Stimulated activated CD8-positive, alpha-beta memory T cell treated with anti-CD3 and anti-CD28 coated beads, Interleukin-2, amount 100 ng/mL, for 1 hour (primary cell): ENCODE measurements at places on chromosomes 2 and 18.

DNA sequence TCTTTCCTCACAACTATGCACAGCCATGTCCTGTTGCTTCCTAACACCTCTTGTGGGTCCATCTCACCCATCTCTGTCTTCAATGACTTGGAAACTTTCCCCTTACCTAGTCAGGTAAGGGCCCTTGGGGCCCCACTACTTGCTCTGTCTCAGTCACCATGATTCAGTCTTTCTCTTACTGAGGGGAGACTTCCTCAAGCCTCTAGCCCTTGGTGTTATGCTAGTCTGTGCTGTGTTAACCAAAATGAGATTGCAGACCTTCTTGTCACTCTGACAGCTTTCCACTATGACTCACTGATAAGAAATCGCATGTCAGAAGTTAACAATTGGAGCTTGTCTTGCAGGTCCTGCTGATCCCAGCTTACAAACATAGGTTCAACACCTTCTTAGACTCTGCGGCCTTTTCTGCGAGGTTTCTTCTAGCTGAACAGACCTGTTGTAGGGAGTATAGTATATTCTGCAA is 65.3 kb downstream of the WDR75 start:
- no peak for DNase-seq

- no peak for DNase-seq
Measured at GRCh38 chr18:63213331-63213900, 106.2 kb downstream of the BCL2 start.

DNA sequence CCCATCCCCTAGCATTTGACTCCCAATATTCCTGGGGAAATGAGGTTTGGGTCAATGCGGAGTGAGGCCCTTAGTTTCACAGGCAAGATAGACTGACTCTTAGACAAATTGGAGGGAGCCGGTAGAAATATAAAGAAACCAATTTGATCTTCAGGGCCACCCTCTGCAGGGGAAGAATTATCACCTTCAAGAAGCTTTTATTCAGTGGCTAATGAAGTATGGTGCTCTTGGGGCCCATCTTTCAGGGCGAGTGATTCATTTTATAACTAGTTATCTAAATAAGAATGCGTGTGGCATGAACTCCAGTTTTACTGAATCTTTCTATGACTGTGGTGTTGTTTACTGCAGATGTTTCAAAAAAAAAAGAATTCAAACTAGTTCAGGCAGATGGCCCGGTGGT is 88.4 kb downstream of the LYPD1 start:
- DNase-seq, result no peak

GRCh38 chr2:170930131-170930990 is 1.3 kb downstream of the GORASP2 start:
- peak; percentile 21 for DNase-seq

GRCh38 chr2:188902901-188903491 is 71.2 kb upstream of the COL3A1 start:
- no peak for DNase-seq

- no peak for DNase-seq
Measured at GRCh38 chr2:215479536-215480240, 43.8 kb upstream of the FN1 start.

DNA sequence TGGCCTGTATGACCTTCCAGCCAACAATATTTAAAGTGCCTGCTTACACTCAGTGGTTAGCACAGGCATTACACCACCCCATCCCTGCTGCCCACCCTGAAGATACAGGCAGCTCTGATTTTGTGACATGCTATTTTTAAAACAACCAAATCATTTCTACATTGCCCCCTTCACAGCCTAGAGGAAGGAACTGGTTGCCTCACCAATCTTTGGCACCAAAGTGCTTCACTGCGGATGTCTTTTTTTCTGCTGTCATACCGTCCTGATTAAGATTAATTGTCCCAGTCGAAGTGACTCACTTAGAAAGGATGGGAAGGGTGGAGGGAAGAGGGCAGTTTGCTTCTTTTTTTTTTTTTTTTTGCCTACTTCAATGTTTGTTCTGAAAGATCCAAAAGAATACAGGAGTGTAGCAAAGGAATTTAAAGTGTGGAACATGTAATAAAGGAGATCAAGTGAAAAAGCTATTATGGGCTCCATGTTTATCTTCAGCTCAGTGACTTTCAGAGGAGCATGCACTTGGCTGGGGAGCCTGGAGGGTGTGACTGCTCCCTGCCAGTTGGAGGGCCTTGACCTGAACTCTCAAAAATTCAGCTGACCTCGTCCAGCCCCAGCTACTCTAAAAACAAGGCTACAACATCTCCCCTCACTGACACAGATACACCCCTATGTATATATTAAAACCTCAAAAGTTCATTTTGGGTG is 501.1 kb upstream of the TNP1 start:
- no peak for DNase-seq

DNA sequence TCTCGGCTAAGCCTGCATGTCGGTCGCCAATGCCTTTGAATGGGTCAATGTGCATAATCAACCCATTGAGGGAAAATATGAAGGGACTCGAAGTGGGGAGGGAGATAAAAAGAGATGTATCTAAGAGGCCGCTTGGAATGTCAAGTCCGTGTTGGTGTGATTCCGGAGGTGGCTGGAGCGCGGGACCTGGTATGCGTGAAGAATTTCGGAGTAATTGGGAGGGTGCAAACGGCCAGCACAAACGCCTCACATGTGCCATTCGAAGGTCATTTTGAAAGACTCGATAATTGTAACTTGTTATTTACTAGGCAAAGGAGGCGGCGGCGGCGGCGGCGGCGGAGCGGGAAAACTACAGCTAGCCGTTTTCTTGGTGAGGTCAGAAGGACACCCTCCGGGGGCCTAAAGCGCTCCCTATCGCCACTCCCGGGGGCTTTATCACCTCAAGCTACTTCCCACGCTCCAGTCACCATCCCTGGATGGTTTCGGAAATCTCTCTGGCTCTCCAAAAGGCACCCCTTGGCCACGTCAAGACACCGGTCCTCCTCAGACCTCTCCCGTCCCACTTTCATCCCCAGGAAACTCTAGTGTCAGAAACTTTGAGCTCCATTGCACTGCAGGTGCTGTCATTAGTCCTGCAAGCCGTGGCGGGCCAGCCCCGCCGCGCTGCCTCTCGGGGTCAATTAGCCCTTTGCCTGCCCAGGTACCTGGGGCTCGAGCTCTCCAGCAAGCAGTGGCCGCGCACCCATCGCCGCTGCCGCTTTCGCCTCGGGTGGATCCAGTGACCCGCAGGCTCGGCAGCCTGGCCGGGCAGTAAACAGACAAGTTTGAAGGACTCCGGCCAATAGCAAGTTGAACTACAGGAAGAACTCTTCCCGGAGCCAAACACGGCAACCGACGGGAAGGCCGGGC is 1.5 kb downstream of the ERBB4 start:
- no peak for DNase-seq

GRCh38 chr2:145258903-145259579 is 739.1 kb upstream of the ZEB2 start:
- peak; percentile 2 for DNase-seq

- no peak for DNase-seq
Measured at GRCh38 chr2:214377286-214377624, 33.6 kb upstream of the VWC2L start.

DNA sequence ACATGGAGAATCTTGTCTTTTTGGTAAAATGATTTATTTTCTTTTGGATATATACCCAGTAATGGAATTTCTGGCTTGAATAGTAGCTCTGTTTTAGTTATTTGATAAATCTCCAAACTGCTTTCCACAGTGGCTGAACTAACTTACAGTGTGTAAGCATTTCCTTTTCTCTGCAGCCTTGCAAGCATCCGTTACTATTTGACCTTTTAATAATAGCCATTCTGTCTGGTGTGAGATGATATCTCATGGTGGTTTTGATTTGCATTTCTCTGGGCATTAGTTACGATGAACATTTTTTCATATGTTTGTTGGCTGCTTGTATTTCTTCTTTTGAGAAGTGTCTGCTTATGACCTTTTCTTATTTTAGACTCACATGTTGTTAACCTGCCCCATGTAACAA is 190.2 kb downstream of the GALR1 start:
- DNase-seq, result no peak

- DNase-seq, result no peak
Measured at GRCh38 chr2:100244881-100245605, 77.3 kb downstream of the LONRF2 start.

- no peak for DNase-seq
Measured at GRCh38 chr2:220705678-220706077, 866.4 kb downstream of the EPHA4 start.

DNA sequence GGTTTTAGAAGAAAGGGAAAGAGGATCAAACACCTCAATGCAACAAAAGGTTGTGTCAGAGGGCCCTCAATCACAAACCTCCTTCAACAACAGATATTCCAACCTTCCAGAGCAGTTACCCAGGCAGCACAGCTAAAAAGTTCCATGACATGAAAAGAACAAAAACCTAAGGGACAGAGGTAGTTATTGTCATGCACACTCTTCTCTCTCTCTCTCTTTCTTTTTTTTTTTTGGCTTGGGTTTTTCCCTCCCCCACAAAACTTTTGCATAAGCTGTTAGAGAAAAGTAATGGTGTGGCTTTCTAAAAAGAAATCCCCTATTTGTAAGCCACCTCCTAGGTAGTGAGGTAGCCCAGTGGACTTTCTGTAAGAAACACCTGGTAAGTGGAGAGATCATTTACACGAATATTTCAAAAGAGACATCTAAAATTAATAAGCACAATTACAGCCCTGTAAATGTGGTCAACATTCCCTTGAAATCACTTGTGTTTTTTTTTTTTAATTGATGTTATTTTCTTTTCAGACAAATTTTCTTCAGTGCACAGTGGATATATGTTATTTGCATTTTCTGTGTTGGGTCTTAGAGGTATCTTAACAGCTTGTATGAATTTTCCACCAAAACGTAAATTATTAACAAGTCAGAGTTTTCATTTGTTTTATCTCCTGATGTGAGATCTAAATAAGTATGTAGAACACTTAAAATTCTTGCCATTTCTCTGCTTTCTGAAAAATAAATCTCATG is 48.4 kb downstream of the ZEB2 start:
- DNase-seq, result no peak

DNA sequence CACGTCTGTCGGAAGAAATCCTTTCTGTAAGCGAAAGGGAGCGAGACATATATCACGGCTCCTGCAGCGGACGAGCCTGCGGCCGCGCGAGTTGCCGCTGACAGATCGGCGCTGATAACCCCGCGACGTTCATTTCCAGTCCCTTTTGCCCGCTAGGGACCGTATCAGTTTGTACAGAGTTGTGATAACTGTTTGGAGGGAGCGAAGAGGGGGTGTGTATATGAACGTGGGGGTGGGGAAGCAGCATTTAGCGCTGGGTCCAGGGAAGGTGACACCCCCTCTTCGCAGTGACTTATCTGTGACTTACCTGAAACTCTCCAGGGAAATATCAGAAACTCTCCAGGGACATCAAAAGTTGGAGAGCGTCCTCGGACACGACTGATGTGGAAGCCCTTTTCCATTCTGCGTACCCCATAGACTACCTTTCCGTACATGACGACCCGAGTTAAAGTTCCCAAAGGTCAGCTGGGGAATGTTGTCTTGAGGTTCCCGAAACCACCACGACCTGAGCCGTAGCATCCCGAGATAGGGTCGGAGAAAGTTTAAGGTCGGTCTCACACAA is 948 bp upstream of the GATA6 start:
- DNase-seq, result no peak

DNA sequence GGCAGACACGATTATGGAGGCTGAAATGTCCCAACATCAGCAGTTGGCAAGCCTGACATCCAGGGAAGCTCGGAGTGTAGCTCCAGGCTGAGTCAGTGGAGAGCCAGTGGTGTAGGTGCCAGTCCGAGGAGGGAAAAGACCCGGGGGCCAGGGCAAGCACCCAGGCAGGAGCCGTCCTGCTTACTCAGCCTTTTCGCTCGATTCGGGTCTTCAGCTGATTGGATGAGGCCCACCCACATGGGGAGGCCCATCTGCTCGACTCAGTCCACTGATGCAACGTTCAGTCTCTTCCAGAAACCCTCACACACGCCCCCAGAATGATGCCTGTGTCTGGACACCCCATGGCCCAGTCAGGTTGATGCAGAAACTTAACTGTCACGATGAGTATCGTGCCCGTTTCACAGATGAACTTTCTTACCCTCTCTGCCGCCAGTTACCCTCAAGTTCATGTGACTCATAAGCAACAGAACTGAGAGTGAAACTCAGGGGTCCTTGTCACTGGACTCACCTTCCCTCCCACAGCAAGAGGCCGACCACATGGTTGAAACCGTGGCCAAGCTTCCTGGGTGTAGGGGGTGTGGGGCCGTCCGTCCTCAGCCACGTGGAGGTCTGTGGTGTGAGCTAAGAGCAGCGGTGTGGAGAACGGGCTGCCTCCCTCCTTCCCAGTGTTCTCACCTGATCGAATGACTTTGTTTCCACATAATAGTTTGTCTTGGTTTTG is 197.4 kb upstream of the HDAC4 start:
- DNase-seq, result no peak
